ENCODE measurements at places on chromosomes 6 and 20.
A peak's percentile ranks its signal among the peaks of the same experiment; 100 is the strongest.

DNA sequence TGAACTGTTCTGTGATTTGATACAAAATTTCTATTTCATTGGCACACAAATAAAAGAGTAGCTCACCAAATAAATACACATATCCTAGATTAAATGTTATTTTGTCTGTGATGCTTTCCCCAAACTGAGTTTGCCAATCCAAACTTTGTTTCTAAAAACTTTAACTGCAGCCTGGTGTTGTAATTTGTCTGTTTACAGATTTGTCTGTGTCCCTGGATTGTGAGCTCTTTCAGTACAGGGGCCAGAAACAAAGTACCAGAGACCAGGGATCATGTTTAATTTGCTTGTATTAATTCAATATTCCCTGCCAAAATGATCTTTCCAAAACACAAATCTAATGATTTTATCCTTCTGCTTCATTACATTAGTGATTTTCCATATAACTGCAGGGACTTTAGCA, 1044.6 kb upstream of the GJE1 start:
- no peak for DNase-seq

DNA sequence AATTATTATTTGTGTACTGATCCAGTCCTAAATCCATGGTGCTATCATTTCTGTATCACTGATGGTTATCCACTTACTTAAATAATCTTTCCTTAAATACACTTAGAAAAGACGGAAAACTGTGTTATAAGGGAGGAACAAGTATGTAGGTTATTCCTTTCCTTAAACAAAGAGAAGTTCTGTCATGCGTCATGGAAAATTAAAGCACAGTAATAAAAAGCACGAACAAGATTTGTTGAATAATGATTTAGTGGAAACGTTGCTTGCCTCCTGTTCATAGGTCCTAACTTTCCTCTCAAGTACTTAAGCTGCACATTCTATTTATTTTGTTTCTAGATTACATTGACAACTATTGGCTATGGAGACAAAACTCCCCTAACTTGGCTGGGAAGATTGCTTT, 120.4 kb downstream of the KHDC1L start:
- DNase-seq: no peak

- DNase-seq: peak; percentile 23
These were observed 16.0 kb downstream of the SLA2 start for GRCh38 chr20:36629719-36630681.

DNA sequence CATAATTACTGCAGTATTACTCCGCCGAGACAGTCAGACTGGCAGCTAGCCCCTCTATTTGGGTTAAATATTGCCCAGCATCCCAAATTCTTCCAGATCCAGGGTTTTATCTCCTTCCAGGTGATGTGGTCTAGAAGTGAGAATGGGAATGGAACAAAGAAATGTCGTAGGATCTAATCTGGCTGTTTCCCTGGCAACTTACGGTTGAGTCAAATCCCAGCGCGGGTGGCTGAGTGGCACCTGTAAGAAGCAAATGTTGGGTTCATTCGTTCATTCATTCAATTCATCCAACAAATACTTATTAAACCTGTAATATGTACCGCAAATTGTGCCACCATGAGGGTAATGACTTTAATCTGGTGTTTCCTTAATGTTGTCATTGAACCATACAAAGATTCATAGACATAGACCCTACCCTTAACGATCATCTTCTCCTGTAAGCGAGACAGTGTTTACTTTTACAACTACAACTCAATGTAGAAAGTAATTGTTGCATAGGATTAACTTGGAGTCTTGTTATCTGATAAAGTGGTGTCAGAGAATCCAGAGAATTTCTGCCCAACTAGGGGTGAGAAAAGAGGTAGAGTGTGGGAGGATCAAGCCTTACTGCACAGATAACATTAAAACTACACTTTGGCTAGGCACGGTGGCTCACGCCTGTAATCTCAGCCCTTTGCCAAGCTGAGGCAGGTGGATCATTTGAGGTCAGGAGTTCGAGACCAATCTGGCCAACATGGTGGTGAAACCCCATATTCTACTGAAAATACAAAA, 91.3 kb upstream of the ADGRF1 start:
- DNase-seq: no peak

DNA sequence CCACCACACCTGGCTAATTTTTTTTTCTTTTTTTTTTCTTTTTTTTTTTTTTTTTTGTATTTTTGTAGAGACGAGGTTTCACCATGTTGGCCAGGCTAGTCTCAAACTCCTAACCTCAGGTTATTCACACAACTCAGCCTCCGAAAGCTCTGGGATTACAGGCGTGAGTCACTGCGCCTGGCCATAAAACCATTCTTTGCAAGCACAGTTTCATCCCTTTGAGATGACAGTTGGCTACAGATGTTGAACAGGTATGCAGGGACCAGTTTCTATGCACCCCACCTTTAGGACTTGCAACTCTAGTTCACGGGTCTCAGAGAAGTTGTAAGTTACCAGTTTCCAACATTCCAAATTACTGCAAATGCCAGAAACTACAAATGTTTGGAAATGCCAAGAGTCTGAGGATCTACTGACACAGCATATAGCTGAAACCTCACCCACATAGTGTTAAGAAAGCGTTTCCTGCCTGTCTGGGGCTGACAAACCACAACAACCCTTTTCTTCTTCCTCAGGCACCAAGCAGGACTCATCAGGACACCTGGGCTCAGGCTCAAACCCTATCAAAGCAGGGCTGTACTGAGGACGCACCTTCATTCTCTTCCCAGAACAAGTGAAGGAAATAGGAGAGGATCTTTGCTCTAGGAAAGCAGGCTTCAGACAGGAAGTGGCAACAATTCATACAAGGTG, 22.9 kb downstream of the ARHGAP18 start:
- no peak for DNase-seq

GRCh38 chr6:123655521-123656306, 19.0 kb upstream of the TRDN start:
- DNase-seq: no peak

DNA sequence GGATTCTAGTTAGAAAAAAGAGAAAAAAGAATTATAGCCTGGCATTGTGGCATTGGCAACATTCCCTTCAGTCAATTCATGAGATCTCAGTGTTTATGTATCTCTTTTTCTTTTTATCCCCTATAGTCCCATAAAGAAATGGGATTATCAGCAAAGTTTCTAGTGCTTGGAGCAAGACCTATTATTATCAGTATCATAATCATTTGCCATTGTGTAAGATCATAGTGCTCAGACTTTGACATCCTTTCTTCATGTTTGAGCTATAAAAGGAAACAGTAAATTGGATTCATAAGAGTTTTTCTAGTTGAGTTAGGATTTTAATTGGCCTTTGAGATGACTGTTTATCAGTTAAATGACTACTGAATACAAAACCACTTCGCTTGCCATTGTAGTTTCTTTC, 295.6 kb downstream of the GRIK2 start:
- no peak for DNase-seq

GRCh38 chr6:21967056-21967974, 329.5 kb downstream of the PRL start:
- no peak for DNase-seq

GRCh38 chr20:36856691-36857635, 19.0 kb upstream of the TLDC2 start:
- DNase-seq: no peak

GRCh38 chr6:114816678-114817077, 473.9 kb upstream of the HS3ST5 start:
- no peak for DNase-seq

DNA sequence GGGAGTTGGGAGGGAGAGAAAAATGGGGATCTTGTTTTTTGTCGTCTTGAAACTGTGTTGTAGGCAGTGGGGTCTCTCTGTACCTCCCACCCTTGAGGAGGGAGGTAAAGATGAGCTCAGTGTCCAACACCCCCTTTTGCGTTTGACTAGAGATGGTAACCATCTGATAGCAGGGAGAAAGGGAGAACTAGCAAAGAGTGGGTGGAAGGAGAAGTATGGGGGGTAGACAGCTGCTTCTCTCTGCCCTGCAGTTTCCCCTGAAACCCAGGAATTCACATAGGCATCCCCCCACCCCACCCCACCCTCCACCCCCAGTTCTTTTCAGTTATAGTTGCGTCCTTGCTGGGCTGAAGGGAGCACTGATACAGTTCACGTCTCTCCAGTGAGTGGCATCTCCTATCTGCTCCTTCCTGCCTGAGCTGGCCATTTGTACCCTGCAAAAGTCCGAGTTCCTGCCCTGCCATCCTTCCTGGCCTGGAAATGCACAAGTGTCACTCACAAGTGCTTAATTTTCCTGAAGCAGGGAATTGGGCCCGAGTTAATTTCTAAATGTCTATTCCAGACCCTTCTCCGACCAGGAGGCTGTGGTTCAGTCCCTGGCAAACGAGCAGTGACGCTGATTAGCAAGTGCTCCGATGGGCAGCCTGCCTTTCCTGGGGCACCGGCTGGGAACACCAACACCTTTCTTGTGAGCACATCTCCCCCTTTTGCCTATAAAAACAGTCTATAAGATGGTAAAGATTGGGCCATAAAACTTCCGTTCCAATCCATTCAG, 1.5 kb downstream of the SIRPA start:
- DNase-seq: no peak

GRCh38 chr6:113995634-113996033, 24.7 kb upstream of the HDAC2 start:
- DNase-seq: no peak

DNA sequence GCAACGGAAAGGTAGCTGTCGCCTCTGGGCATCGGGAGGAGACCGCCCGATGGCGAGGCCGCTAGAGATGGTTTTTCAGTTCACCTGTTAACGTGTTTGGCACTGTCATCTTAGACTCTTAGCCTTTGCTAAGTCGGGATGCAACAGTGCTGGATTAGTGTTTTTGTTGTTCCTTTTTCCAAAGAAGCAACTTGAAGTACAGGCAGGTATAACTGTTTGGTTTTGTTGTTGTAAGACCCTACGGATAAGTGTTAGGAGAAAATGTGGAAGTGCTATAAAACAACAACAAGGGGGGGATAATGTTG, 723 bp downstream of the MANEA start:
- no peak for DNase-seq

DNA sequence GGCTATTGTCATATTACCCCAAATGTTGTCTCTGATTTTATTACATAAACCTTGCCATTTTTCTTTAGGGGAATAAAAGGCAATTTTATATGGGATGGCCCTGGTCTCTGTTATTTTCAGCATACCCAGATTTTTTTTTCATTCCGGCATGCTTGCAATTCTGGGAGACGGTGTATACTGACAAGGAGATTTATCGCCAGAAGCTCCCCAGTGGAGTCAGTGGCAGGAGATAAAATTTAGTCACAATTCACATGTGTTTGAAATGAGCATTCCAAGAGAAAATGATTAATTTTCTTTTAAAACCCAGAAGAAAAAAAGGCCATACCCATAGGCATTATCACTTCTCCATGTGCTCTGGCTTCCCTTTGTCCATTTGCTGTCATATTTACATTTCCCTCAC, 250.8 kb upstream of the RSPO3 start:
- no peak for DNase-seq

GRCh38 chr6:44662461-44663121, 275.1 kb downstream of the CDC5L start:
- no peak for DNase-seq

- no peak for DNase-seq
These were observed 24.2 kb downstream of the ASXL1 start for GRCh38 chr20:32382102-32382950.

DNA sequence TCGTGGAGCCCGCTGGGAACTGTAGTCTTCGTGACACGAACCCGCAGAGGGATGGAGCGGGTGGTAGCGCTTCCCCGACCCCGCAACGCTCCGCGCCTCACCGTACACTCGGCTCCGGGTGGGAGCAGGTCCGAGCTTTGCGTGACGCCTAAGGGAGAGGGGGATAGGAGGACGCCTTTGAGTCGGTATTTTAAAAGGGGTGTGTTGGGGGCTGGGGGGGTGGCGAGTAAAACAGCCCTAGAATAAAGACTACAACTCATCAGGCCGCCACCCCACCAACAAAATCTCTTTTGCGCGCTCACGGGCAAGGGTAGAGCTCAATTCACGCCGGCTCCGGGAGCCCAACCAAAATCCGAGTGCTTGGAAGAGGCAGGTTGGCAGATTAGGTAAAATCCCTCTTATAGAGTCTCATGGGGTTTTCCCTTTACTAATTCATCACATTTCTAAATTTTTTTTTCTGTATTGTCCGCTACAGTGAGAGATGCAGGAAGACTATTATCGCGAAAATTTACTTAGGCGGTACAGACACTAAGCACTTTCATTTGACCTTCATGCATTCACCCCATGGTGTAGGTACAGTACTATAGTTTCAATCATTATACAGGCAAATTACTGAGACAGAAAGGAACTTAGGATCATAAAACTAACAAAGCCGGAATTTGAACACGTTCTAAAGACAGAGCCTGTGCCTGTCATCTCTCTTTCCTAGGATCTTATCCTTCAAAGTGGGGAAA, 706 bp upstream of the SNX14 start:
- peak; percentile 6 for DNase-seq

- DNase-seq: no peak
These were observed 153.0 kb downstream of the NKAIN2 start for GRCh38 chr6:123956492-123957139.

GRCh38 chr6:4816904-4817303, 40.7 kb downstream of the CDYL start:
- no peak for DNase-seq

- no peak for DNase-seq
These were observed 26.5 kb upstream of the MYCT1 start for GRCh38 chr6:152671171-152671570.

- DNase-seq: no peak
These were observed at the start of gene DNAH8 for GRCh38 chr6:38715016-38715689. DNAH8 (plus strand) TSS chr6:38715311; CDS start chr6:38722810, 7,499 bp downstream.

GRCh38 chr6:84258268-84258667, 30.8 kb upstream of the CEP162 start:
- DNase-seq: no peak

- no peak for DNase-seq
These were observed 175.3 kb upstream of the RIN2 start for GRCh38 chr20:19582782-19583181.

DNA sequence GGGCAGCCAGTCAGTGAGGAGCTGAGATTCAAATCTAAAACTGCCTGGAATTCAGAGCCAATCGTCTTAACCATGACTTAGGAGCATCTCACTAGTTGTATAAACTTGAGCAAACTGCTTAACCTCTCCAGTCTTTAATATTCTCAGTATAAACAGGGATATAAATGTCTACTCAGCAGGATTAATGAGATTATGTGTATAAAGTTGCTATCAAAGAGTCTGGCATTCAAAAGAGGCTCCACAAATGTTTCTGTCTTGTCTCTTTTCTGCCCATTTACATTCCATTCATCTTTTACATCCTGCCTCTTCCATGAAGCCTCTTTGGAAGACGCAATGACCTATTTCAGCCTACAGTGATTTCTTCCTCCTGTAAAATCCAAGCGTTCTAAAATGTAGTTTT, 66.9 kb downstream of the BLOC1S5 start:
- DNase-seq: no peak

DNA sequence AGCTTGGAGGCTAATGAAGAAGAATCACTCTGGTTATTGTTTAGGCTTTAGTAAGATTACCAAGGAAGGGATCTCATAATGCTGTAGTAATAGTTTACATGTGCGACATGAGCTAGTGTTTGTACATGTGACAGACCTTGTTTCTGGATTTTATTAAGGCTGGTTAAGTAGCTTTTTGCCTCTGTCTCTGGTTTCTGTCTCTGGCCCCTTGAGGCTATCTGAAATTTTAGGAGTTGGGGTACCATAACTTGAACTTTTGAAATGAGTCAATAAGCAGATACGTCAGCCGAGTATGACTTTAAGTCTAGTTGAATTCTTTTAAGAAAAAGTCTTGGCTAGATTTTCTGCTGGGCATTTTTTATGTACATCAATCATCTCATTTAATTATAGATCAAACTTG, 9.5 kb downstream of the CBFA2T2 start:
- DNase-seq: no peak

All from stimulated activated CD8-positive, alpha-beta memory T cell treated with anti-CD3 and anti-CD28 coated beads, Interleukin-4, amount 100 ng/mL, for 1 hour (primary cell).